CD4-positive, alpha-beta T cell treated with Interleukin-4 for 4 hours (primary cell): ENCODE measurements at places on chromosomes 12 and 14.

- DNase-seq, result no peak
Observed at GRCh38 chr14:93011650-93012325, 88.8 kb downstream of the CHGA start.

GRCh38 chr12:132432721-132433577 lies 57.0 kb upstream of the FBRSL1 start:
- no peak for DNase-seq

DNA sequence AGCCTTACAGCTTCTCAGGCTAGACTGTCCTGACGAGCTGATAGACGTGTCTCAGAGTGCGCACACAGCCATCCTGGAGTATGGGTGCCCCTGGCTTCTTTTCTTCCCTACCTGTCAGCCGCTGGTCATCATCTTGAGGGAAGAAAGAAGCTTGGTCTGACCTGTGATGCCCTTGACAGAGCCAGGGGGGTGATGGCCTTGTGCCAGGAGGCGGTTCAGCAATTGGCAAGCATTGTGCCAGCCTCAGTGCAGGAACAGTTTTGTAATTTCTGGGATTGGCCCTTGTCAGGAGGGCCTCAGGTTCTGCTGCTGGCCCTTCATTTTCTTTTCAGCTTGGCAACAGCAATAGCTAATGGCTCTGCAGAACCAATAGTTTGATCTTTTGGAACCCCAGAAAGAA lies 80.1 kb downstream of the ADCK1 start:
- no peak for DNase-seq

GRCh38 chr14:94924189-94924588 lies 154.3 kb upstream of the GSC start:
- no peak for DNase-seq

DNA sequence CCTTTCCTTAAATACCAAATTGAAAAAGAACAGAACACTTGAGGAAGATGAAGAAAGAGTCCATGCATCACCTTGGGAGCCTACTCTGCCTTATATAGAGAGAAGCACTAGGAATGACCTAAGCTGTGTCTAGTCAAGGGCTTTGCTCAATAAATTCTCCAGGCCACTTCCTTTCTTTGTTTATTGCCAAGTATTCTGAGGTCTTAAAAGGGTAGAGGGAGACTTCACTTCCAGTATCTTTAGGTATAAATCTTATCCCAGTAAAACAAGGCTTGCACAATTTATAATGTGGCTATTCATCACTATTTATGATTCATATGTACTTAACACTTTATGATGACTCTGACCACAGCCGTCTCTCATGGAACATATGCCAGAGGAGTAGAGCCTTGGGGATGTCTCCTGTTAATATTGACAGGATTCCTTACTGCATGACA lies 85.1 kb upstream of the ARHGAP5 start:
- DNase-seq, result no peak

GRCh38 chr14:74621556-74621955 lies 9.5 kb upstream of the LTBP2 start:
- DNase-seq, result no peak

GRCh38 chr14:59358102-59358501 lies 107.1 kb downstream of the GPR135 start:
- no peak for DNase-seq

DNA sequence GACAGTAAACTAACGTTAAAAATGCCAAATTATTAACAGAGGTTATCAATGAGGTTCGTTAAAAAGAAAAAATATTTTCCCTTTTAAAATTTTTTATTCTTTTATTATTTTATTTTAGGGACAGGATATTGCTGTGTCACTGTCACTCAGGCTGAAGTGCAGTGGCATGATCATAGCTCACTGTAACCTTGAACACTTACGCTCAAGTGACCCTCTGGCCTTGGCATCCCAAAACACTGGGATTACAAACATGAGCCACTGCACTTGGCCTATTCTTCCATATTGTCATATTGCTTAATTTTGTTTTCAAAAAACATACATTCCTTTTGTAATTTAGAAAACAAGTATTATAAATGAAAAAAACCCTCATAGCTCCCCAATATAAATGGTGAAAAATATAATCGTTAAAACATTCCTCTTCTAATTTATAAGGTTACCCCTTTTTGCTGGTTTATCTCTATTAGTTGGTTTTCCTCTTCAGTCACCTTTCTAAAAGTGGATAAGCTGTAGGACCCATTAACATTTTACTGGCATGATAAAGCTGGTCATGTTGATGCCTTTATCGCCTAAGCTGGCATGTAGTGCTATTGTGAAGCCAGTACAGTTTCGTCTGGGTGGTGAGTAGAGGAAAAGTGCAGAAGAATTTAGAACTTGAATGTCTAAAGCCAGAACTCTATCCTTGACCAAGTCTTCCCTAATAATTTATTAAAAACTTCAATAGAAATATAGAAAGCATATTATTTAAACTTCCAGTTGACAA lies 27.6 kb downstream of the PDE3A start:
- DNase-seq, result no peak

DNA sequence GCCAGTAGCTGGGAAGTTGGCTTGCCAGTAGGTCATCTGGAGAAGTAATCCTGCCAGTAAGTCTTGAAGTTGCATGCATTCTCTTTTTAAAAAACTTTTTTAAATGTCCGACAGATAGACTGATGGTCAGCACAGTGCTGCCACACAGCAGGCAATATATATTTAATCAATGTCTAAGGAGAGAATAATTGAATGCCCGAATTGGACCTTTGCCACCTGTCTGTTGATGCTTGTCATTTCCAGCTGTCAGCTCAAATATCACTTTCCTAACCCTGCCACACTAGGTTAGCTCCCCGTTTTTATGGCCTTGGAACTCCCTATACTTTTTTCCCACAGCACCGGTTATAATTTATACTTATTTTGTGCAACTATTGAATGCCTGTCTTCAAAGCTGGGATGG lies 2.1 kb upstream of the SLC15A4 start:
- DNase-seq, result no peak

- no peak for DNase-seq
Observed at GRCh38 chr14:95018821-95019220, 138.5 kb downstream of the DICER1 start.

GRCh38 chr14:103281496-103282231 lies 52.4 kb upstream of the EIF5 start:
- no peak for DNase-seq

DNA sequence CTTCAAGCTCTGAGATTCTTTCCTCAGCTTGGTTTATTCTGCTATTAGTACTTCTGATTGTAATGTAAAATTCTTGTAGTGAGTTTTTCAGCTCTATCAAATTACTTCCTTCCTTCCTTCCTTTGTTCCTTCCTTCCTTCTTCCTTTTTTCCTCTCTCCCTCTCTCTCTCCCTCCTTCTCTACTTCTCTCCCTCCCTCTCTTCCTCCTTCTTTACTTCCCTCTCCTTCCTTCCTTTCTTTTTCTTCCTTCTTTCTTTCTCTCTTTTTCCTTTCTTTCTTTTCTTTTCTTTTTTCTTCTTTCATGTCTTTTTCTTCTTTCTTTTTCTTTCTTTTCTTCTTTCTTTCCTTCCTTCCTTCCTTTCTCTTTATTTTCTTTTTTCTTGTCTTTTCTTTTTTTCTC lies 565.2 kb upstream of the STXBP6 start:
- DNase-seq, result no peak

- DNase-seq, result no peak
Observed at GRCh38 chr12:131583090-131583712, 127.7 kb upstream of the SFSWAP start.

GRCh38 chr12:94433744-94434143 lies 25.9 kb downstream of the CEP83 start:
- no peak for DNase-seq

DNA sequence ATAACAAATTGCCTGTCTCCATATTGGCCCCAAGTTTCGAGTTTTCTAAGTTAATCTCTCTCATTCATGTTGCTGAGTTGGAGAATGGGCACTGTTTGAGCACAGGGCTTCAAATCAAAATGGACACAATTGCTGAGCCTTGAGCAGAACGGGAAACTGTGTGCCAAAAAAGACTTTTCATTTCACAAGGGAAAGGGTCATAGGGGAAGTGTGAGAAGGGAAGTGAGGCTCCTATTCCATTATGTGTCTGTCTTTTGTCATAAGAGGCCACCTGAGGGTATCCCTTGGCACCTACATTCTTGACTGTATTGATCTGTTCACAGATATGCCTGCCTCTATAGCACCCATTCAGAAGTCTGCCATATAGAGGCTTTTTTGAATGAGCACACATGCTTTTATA lies 59.1 kb downstream of the TTLL5 start:
- DNase-seq, result no peak

DNA sequence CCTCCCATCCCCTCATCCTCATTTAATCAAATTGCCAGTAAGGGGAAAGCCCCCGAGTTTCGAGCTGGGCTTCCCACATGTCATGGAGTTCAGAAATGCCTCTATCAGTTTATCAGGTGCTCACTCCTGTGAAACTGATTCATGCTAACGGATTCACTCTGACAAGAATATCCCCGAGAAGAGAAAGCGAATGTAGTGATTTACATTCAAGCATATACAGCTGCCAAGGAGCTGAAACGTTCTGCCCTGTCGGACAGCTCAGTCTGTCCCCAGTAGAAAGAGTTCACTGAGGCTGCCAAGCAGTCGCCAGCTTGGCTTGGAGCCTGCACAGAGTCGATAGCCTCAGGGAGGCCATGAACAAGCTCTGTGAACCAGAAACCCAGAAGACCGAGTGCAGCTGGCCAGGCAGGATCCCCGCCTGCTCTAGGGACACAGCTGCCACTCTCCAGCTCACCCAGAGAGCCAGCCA lies 88.4 kb downstream of the TMCC3 start:
- no peak for DNase-seq

DNA sequence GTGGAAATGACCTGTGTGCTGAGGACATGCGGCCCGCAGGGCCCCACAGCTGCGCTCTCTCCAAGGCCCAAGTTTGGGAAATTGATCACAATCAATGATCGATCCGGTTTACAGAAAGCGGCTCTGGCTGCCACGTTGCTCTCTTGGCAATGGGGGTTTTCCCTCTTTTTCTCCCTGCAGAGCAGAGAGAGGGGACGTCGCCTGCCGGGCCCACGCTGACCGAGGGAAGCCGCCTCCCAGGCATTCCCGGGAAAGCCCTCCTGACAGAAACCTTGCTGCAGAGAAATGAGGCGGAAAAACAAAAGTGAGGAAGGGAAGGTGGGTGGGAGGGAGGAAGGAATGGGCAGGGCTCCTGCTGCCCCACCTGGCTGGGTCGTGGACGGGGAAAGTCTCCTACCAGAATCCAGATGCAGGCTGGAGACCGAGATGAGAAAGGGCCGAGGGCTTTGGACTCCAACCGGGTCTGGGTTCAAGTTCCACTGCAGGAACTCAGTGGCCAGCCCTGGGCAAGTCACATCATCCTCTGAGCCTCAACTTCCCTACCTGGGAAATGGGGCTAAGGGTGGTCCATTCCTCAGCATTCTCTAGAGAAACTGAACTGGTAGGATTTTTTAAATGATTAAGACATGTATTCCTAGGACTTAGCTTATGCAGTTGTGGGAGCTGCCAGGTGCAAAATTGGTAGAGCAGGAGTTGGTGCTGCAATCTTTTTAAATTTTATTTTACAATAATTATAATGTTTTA lies 75.5 kb downstream of the PHETA1 start:
- no peak for DNase-seq

DNA sequence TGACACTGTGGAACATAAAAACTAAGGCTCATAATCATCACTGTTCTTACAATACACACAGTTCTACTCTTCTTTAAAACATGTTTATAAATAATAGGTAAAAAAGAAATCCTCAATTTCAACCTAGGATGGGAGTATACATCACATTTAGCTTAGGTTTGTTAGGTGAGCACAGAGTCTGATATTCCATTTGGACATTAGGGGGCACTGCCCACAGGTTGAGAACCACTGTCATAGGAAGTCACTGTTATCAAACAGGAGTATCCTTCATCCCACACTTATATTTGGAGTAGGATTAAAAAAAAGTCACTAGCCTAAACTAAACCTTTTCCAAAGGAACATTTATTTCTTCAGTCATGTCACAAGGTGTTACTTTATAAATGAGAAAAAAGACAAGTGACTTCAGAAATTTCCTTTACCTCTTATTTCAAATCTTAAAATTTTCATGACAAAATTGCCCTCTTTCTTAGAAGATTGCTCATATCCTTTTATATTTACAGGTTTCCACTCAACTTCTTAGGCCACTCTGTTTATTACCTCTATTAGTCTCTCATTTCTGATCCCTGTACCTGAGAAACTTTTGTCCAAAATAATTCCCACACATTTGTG lies 240.6 kb downstream of the CPNE8 start:
- no peak for DNase-seq

DNA sequence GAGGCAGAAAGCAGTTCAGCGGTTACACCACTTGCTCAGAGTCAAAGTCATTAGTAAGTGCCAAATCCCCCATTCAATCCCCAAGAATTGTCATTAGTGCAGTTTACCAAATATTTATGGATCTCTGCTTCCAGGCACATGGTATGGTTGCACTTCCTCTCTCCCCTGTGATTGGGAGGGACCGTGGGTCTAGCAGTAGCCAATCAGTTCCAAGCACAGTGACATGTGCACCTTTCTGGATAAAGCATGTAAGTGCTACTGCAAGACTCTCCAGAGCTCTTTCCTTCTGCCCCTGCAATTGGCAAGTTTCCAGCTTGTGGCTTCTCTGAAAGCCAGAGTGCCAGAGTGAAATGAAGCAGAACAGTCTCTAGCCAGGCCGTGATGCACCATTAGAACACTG lies 85.3 kb upstream of the FLRT2 start:
- no peak for DNase-seq

- DNase-seq, result no peak
Observed at GRCh38 chr12:56237552-56237951, 7.7 kb downstream of the SLC39A5 start.

- DNase-seq, result no peak
Observed at GRCh38 chr12:60230056-60230455, 634.2 kb downstream of the SLC16A7 start.

DNA sequence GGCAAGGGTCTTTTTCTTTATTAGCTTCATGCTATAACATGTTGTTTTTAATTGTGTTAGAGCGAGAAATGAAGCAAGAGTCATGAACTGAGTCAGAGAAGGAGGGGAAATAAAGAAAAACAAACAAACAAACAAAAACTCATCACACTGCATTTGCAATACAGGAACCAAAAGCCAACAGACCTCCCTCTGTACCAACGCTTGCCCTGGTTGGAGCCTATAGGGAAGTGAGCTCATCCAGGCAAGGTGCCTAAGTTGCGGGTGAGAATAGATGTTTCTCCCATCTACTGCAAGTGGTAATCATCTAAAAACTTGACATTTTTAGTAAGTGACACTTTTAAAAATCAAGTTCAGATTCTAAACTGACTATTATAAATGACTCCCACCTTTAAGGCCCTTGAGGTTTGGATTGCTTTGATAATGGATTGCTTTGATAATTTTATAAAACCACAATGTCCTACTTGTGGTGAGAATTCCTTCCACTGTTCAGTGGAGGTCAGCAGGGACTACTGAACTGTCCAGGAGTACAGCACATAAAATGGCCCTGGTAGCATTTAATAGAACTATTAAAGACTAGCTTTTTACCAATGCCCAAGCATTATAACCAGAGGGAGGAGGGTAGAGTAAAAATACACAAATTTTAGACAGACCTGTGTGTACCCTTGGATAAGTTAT lies 31.3 kb downstream of the SLC38A1 start:
- DNase-seq, result no peak

DNA sequence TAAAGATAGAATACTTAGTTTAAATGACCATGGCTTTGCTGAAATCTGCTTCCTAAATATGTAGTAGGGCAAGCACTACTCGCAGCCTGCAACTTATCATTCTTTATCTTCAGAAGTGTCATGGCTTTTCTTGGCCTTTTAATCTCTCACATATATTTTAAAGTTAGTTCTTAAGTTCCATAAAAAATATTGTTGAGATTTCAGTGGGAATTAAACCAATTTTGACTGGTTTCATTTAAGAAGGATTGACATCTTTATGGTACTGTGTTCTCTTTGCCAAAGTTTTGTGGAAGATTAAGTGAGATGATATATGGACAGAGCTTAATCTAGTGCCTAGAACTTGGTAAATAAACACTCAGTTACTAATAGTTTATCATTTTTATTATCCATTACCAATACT lies 56.7 kb downstream of the KIAA0586 start:
- no peak for DNase-seq
